COLO829 (cell line): ENCODE measurements at places on chromosomes 1 and 21.

- DNase-seq, result no peak
Observed at GRCh38 chr21:46515109-46515508, 56.4 kb downstream of the DIP2A start.

- no peak for DNase-seq
Observed at GRCh38 chr1:231629132-231629531, 2.5 kb downstream of the DISC1 start.

GRCh38 chr1:67336157-67336556 lies 28.5 kb downstream of the IL12RB2 start:
- no peak for DNase-seq

DNA sequence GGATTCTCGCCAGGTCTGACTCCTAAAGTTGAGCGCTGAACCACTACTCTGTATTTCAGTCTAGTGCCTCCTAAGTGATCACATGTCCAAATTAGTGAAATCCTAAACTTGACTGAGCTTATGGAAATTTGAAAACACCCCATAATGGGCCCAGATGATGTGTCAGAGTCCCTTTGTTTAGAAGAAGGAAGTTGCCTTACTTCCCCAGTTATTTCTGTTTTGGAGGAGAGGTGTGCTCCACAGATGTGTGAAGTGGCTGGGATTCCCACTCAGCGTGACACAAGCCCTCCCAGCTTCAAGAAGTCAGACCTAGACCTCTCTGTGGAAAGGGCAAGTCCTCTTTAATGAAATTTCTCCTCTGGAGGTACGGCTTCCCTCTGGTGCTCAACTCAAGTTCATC lies 188.8 kb downstream of the TTLL7 start:
- DNase-seq, result no peak

GRCh38 chr21:32055305-32055704 lies 182.5 kb downstream of the HUNK start:
- DNase-seq, result no peak

- DNase-seq, result no peak
Observed at GRCh38 chr1:21641537-21641936, 27.6 kb downstream of the RAP1GAP start.

DNA sequence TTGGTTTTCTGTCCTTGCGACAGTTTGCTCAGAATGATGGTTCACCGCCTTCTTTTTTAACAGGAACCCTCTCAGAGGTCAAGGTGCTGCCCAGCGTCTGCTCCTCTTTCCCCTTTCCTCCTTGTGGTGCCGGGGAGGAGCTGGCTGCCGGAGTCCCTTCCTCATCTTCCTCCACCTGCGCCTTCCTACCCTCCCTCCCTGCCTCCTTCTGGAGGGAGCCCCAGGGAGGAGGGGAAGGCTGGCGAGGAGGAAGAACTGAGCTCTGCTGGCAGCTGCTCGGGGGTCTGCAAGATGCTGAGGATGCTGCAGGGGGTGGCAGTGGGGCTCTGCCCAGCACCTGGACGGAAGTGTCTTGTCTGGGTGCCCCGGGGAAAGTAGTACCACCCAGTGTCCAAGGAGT lies 31.2 kb downstream of the BACE2 start:
- no peak for DNase-seq

DNA sequence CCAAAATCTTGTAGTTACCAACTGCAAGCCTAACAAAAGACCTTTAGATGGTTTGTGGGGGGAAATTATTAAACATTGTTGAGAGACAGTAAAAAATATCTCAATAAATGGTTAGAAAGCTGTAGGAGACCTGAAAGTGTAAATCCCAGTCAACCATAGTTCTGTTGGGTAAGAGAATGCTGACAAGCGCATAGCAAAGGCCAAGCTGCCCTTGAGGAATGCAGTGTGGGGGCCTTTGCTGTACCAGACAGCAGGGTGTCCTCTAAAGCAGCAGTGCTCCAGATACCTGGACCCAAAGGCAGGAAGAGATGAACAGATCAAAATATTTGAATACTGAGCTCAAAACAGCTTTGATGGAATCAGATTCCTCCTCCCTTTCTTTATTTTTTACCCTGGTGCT lies 54.6 kb downstream of the OBSCN start:
- DNase-seq, result no peak

GRCh38 chr1:83860490-83861221 lies 138.3 kb downstream of the TTLL7 start:
- peak; percentile 21 for DNase-seq

- no peak for DNase-seq
Observed at GRCh38 chr1:26991310-26992116, 2.0 kb upstream of the TRNP1 start.

DNA sequence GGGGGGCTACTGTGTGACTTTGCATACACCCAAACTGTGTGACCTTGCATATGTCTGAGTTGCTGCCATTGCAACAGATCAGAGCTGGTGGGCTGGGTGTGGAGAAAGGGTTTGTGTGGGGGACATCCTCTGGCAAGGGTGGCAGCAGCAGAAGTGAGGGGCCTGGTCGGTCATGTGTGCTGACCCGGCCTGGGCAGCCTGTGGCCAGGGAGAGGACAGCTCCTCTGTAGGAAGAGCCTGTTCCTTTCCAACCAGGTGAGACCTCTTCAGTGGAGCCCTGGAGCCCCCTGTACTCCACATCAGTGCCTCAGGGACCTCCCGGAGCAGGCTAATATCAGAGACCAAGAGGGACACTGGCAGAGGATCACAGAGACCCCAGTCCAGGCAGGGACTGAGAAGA lies 8.3 kb downstream of the PCSK9 start:
- no peak for DNase-seq

DNA sequence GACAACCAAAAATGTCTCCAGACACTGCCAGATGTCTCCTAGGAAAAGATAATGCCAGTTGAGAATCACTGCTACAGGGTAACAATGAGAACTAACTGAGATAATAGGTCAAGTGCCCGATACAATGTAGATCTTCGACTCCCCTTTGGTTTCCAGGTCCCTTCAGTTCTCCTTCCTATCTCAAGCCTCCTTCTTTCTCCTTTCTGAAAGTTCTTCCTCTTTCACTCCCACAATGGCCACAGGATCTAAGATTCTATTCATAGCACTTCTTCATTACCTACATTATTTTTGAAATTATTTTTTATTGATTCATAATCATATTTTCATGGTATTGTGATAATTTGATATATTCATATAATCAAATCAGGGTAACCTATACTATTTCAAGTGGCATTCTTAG lies 6.3 kb downstream of the PFDN2 start:
- DNase-seq, result no peak

DNA sequence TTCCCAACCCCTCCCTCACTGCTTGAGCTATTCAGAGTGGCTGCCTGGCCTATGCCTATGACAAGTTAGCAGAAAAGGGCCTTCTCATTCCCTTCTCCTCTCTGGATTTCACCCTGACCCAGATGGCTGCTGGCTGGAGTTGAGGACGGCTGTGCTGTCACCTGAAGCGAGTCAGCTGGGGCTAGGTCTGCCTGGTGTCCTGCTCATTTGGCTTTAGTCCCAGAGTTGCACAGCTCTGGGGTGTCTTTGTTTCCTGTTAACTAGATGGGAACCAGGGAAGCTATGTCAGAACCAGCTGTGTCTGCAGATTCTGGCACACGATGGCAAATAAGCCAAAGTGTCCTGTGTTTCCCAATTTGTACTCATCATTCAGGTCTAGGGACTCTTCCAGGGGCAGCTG lies 52.9 kb downstream of the CNIH3 start:
- no peak for DNase-seq

DNA sequence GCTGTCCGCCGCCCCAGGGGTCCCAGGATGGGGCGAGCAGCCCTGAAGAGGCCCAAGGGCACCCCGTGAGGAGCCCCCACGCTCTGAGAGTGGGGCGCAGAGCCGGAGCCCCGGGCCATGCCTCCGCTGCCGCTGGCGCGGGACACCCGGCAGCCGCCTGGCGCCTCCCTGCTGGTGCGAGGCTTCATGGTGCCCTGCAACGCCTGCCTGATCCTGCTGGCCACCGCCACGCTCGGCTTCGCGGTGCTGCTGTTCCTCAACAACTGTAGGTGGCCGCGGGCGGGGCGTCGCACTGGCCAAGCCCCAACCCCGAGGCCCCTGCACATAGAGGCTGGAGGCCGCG lies 14.5 kb downstream of the AGRN start:
- DNase-seq, result no peak

- DNase-seq, result no peak
Observed at GRCh38 chr1:113660088-113660487, 99.2 kb downstream of the PHTF1 start.

GRCh38 chr1:1068517-1069055 lies 5.5 kb downstream of the RNF223 start:
- DNase-seq, result no peak

GRCh38 chr1:10851024-10852013 lies 54.9 kb upstream of the CASZ1 start:
- no peak for DNase-seq

DNA sequence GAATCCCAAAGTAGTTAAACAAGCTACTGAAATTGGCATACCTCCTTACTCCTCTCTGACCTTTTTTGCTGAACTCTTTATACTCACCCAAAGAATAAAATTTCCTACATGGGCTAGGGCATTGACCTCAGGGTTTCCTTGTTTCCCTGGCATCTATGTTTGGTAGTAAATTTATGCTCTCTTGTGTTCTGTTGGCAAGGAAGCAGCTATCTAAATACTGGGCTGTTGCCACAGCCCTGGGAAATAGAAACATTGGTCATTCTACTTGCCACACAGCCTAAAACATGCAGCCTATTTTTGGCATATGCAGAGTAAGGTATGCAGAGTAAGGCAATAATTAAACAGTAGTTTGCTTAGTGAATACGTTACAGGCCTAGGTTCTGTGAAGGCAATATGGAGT lies 351.4 kb downstream of the HLX start:
- no peak for DNase-seq

GRCh38 chr1:205664399-205665017 lies 15.8 kb downstream of the SLC45A3 start:
- no peak for DNase-seq

DNA sequence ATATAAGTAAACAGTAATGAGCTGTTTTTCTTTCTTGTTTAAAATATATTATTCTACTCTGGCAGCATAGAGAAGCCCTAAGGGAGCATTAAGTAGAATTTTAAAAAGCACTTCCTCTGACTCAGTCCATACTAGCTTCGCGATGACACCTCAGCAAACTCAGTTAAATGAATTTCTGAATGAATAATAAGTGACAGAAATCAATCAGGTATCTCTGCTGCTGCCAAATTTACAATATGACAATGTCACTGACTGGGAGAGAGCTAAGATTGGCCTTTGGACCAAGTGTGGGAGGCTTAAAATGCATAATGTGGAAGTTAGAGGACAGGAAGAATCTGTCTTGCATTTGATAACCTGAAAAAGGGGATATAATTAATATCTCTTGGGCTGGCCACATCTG lies 296.1 kb downstream of the HHIPL2 start:
- no peak for DNase-seq

- peak; percentile 17 for DNase-seq
Observed at GRCh38 chr1:31549809-31550620, 26.3 kb upstream of the TINAGL1 start.

- no peak for DNase-seq
Observed at GRCh38 chr21:34313116-34313515, 50.7 kb upstream of the KCNE2 start.

GRCh38 chr1:69433073-69433472 lies 134.6 kb upstream of the LRRC7 start:
- DNase-seq, result no peak
